ENCODE measurements at places on chromosomes 2 and 18.

- no peak for DNase-seq
These were observed 218.0 kb upstream of the CRIM1 start for GRCh38 chr2:36137612-36138011.

- DNase-seq = no peak
These were observed 241.6 kb upstream of the FN1 start for GRCh38 chr2:215677481-215677880.

GRCh38 chr18:7830468-7830867 is 263.4 kb downstream of the PTPRM start:
- no peak for DNase-seq

- DNase-seq = no peak
These were observed 349.7 kb downstream of the CYRIA start for GRCh38 chr2:16315908-16316307.

GRCh38 chr2:232336241-232336736 is 42.3 kb upstream of the ALPP start:
- no peak for DNase-seq

DNA sequence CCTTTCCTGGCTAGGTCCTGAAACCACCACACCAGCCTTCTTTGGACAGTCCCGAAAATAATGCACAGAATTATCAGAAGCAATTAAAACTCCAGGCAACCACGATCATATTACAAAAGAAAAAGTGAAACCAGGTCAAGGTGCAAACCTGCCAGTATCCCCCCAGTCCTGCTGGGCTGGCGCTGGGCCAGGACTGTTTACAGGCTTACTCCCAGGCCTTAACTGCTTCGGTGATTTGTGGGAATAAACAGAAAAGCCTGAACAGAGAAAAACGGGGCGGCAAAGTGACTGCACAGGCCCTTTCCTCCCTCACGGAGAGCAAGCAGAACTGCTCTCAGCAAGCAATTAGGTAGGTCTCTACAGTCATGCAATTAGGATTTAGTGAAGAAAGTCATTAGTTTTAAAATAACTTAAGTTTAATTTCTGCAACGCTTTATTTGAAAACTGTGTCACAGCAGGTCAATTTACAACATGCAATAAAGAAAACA is 1.3 kb downstream of the HDAC4 start:
- no peak for DNase-seq

DNA sequence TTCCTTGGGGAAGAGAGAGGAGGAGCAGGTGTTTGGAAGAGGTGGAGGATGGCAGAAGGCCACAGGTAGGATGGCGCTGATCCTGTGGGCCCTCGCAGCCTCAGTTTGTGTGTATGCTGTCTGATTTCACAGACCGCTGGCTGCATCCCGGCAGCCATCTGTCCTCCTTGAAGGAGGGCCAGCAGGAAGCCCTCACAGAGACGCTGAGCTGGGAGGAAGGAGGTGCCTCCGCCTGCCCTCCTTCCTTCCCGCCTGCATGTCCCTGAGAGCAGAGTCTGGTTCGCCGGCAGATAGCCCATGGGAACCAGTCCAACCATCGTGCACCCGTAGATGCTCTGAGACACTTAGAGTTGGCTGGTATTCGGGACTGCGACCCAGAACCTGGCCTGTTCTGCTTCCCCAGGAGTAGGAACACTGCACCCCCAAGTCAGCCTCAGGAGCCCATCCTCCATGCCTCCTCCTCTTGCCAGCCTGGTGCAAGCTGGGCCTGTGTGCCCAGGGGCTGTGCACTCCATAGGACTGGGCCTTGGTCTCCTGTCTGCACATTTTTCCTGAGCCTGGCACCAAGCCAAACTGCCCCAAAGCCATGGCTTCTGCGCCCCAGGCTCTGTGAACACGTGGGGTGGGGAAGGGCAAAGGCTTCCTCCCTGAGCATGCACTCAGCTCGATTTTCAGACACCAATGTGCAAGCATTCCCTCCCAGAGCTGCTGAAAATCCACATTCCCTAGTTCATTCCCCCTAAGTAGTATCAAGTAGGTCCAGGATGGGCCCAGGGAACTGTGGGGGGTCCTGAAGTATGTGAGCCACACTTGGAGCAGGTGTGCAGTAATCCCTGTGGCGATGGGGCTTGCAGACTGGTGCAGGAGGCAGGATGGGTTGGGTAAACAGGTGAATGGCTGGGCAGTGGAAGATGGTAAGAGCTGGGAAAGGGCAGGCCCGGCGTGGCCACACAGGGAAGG is 115.6 kb downstream of the SEPTIN10 start:
- DNase-seq = no peak

DNA sequence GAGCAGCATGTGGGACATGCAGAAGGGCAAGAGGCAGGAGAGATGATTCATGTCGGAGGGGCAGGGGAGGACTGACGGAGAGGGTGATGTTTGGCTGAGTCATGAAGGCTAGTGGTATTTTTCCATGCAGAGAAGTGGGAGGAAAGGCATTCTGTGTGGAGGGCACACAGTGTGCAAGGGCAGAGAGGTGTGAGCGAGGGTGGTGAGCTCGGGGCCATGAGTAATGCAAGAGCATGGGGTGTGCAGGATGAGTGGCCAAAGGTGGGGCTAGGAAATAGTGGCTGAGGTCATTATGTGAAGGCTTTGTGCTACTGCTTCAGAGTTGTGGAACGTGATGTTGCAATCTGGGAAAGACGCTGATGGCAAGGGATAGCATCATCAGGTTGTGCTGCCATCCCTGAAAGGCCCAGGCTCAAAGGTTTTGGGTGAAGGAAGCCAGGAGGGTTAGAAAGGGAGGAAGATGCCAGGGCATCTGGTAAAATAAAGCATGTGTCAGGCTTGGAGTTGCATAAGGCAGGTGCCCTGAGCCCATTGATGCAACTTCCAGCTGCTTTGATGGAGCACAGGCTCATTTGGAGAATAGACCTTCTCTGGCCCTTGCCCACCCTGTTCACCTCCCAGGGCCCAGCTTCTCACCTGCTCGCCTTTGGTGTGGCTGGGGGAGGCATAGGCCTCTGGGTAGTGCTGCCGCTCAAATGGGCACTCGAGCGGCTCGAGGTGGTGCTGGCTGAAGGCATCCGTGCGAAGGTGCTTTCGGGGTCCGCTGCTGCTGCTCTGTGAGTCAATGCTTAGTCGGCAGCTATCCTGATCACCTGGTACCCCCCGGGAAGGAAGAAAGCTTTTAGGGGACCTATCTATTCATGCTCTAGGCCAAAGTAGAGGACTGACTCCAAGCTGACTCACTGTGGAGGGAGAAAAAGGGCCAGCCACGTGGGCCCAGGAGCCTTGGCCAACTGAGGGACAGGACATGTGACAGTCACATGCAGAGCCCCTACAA is 37.5 kb downstream of the PAX8 start:
- DNase-seq = peak; percentile 95

DNA sequence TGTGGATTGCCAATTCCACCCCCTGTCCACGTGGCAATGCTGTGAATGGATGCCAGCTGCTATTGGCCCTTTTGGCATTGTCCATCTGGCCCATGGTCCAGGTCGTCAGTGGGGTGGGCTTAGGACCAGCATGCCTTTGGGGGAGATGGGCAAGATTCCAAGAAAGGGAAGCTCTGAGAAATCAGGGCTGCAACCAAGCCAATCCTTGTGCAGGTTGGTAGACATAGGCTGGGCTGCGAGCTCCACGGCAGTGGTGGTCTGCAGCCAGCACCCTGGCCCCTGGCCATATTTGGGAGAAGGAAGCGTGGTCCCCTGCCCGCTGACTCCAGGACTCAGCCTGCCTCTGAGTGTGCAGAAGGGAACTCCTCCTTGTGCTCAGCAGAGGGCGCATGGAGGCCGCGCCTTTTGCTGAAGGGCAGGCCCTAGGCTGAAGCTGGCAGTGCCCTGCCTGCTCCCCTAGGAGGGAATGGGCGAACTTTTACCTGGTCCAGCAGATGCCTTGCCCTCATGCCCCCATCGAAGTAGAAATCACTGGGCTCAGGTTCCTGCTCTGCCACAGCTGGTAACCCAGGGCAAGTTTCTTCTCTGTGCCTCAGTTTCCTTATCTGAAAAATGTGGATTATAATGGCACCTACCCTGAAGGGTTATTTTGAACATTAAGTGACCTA is 5.4 kb downstream of the SPR start:
- DNase-seq = no peak

DNA sequence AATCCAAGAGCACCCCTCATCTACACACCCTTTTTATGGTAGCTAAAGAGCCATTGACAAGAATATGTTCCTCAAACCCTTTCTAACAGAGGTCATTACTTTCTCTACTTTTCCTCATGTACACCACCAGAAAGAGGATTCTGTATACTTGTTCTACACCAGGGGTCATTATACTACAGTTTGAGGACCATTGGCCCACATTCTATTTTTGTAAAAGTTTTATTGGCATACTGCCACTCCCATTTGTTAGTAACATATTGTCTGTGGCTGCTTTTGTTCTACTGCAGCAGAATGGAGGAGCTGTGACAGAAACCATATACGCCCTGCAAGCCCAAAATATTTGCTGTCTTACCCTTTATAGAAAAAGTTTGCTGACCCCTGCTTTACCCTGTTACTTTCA is 14.3 kb downstream of the HTR2B start:
- DNase-seq = no peak

GRCh38 chr2:172172513-172173173 is 69.9 kb upstream of the DLX2 start:
- no peak for DNase-seq
